ENCODE measurements at places on chromosomes 11 and 22.

DNA sequence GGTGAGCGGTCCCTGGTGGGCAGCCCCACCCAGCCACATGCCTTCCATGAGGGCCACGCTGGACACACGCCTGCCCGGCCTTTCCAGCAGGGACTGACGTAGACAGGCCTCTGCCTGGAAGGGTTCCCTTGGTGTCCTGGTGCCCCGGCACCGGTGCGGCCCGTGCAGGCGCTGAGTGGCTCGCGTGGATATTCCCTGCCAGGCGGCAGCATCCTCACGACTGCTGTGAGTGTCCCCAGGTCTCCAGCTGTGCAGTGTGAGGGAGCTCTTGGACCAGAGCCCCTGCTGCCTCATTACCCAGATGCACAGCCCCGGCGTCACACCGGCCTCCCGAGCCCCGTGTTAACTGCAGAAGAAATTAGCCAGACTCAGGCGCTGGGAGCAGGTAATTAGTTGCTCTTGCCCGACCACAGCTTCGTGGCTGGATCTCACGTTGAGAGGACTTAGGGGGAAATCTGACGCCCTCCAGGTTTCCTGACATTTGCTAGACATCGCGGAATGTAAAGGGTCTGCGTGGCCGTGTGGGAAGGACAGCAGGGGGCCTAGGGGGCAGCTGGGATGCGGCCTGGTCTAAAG, 1196.3 kb downstream of the BRD1 start:
- DNase-seq, result no peak

DNA sequence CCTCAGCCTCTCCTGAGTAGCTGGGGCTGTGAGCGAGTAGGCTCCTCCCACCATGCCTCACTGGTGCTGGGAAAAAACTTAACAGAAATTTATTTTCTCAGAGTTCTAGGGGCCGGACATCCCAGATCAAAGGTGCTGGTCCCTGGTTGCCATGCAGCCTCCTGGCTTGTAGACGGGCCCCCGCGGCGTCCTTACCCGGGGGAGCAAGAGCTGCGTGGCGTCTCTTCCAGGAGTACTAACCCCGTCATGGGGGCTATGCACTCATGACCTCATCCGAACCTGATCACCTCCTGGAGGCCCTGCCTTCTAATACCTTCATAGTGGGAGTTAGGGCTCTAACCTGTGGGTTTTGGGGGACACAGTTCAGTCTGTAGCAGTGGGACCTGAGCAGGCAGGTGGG, 2.6 kb downstream of the TRABD start:
- DNase-seq, result no peak

DNA sequence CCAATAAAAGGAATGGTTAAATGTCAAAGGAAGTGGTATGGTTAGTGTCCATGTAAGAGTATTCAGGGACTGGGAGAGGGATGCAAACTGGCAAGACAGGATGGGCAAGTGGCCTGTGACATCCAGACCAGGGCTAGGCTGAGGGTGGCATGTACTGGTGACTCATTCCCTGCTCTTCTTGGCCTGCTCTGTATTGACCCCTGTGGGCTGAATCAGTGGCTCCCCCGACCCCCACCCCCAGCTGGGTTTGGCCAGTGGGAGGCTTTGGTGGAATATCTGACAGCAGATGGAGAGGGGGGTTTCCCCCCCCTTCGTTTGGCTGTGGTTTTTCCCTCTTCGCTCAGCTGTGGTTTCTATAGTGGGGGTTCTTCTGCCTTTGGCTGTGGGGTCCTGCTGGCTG, 87.7 kb downstream of the CSNK2A3 start:
- DNase-seq, result no peak

- no peak for DNase-seq
Measured at GRCh38 chr22:33209930-33210784, 152.0 kb upstream of the SYN3 start.

DNA sequence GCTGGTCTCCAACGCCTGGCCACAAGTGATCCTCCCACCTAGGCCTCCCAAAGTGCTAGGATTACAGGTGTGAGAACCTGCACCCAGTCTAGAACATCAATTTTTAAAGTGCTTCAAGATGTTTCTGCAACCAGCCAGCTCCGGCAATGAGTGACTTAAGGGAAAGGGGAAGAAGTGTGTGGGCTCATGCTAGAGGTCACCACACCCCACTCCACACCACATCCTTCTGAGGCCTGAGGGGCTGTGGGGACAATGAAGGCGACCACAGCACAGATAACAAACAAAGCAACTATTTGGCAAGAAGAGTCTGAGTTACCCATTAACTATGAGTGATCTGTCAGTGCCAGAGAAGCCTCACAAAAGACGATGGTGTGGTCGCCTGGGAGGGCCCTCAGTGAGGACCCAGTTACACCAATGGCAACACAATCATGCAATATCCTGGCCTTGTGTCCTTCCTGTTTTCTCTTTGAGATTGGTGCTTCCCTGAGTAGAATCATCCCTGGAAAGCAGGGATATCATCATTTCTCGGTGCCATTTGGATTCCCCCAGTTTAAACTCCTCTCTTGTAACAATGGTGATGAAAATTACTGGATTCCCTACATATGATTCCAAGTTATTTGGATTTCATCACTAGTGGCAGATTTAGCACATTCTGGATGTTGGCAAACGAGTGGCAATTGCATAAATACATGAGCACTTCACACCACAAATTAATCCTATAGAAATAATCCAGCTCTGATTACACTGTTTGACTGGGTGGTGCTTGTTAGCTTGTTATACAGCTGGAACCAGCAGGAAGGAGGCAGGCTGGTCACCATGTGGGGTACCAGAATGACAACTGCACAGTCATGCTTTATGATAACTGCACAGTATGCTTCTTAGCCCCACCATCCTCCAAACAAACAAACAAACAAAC, 18.4 kb downstream of the ABTB2 start:
- DNase-seq, result no peak

DNA sequence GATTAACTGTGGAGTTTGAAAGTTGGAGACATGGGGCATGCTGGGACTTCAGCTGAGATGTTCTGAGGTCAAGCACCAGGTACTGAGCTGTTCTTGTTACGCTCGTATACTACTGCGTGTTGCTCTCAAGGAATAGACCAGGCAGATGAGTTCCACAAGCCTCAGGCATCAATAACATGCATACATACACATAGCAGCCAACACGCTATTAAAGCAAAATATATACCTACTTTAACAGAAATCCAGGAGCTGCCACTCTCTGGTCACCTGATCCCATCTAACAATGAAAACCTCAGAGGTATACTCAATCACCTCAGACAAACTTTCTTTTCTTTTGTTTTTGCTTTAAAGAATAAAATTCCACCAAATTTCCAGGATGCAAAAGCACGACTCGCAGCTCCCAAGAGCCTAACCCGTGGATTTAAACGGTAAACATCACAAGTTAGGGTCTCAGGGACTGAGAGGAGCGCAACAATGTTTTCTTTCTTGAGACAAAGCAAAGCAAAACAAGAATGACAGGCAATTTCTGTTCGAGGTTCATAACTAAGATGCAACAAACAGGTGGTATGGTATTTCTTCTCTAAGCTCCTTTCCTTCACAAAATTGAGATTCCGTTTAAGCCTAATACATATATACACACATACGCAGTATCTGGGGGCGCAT, 16.5 kb downstream of the BLID start:
- peak; percentile 38 for DNase-seq

DNA sequence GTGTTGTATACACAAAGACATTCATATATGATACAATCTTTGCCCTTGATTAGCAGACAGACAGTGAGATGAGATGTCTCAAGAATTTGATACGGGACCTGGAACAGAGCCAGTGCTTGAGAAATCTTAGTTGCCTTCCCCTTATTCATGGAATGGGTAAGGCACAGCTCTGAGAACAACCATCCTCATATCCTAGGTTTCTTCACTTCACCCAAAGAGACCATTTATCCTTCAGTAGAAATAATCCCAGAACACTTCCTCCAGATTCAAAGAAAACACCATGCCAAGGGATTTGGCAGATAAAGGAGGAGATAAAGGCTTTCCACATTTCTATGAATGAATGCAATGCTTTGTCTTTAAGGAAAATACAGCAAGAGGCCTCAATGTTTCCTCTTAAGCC, 8.8 kb upstream of the IZUMO1R start:
- no peak for DNase-seq

- no peak for DNase-seq
Measured at GRCh38 chr11:128026596-128026995, 560.8 kb downstream of the ETS1 start.

- no peak for DNase-seq
Measured at GRCh38 chr11:18731949-18732821, 6.2 kb upstream of the IGSF22 start.

- no peak for DNase-seq
Measured at GRCh38 chr11:43399983-43400630, 41.4 kb downstream of the TTC17 start.

DNA sequence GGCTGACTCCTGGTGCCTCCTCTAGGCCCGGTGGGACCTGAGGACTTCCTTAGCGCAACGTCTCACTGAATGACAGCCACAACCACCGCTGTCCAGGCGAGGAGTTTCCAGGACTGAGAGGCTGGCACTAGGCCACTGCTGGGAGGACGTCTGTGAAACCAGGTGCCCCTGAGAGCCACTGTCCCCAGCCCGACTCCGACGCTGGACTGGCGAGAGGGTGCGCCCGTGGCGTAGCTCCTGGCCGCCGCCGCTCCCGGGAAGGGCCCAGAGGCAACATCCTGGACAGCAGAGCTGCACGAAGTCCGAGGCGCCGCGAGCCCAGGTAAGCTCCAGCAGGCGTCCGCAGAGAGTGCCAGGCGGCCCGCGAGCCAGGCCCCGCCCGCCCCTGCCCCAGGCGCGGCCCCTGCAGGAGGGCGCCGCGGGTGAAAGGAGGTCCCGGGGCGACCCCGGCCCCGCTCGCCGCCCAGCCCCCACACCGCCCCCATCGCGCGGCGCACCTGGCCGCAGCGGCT, 525 bp downstream of the DGCR2 start:
- peak; percentile 18 for DNase-seq

GRCh38 chr11:112223754-112224532, 2.3 kb upstream of the PTS start:
- DNase-seq, result no peak

- DNase-seq, result no peak
Measured at GRCh38 chr11:28476049-28476448, 367.9 kb downstream of the METTL15 start.

- DNase-seq, result no peak
Measured at GRCh38 chr11:73428699-73429098, 52.5 kb downstream of the RELT start.

DNA sequence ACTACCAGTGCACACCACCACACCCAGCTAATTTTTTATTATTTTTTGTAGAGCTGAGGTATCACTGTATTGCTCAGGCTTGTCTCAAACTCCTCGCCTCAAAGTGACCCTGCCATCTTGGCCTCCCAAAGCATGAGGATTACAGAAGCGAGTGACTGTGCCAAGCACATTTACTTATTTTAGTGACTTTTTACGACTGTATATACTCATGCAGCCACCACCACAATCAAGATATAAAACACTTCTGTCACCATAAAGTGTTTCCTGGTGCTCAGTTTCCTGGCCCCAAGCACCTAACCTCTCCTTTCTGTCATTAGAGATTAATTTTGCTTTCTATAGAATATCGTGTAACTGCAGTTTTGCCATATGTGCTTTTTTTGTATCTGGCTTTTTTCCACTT, 25.9 kb downstream of the ELP4 start:
- DNase-seq, result no peak

DNA sequence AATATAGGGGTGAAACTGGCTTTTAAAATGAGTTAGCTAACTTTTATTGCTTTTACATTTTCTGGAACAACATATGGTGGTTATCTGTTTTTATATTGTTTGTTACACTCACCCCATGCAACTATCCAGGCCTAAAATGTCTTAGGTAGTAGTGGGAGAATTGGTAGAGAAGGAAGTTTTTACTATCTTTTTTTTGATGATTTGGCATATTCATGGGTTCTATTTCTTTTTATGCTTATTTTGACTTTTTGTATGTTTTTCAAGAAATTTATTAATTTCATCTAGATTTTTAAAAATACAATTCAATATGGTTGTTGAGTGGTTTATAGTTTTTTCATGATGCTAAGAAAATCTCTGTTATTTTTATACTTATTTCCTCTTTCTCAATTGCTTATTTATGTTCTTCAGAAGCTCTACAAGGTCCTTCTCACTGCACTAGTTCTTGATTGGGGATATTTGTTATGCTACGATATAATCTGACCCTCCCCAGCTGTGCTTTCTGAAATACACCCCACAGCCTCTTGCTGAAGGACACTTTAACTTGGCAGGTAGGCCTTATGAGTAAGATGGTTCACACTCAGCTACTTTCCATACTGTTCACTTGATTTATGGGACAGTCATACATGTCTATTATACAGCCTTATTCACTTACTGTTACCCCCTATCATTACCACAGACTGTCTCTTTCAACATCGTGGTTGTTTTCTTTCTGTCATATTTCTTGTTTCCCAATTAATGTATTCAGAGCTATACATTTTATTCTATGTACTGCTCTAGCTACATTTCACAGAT, 431.2 kb downstream of the METTL15 start:
- no peak for DNase-seq

Measured in left renal cortex interstitium (tissue), 4 donors.